ENCODE measurements at places on chromosomes 3 and 15.

DNA sequence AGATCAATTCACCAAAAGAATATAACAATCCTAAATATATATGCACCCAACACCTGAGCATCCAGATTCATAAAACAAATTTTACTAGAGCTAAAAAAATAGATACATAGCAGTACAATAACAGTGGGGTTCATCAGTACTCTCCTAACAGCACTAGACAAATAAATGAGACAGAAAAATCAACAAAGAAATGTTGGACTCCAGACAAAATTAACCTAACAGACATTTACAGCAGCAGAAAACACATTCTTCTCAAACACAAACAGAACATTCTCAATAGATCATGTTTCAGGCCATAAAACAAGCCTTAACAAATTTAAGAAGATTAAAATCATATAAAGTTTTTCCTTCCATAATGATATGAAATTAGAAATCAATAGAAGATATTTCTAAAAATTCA, 124.8 kb upstream of the NECTIN3 start:
- DNase-seq, result no peak

GRCh38 chr3:139935016-139935865, at the start of gene CLSTN2:
CLSTN2 (plus strand) TSS chr3:139935185.
- DNase-seq, result no peak

DNA sequence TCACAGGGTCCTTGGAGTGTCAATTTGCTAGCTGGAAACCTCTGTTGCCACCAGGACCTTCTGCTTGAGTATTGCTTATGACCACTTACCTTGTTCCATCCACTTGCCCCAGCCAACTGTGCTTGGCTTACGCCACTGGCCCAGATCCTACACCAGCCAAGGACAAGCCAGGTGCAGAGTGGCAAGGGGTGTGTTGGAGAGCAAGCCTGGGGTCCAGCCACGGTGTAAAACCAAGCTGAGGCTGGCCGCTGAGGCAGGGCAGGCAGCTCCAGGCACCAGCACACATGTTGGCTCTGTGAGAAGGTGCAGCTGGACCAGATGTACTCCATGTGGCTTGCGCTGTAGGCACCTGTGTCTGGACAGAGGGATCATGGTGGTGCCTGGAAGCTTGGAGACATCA, 248.2 kb downstream of the UNC13C start:
- no peak for DNase-seq

DNA sequence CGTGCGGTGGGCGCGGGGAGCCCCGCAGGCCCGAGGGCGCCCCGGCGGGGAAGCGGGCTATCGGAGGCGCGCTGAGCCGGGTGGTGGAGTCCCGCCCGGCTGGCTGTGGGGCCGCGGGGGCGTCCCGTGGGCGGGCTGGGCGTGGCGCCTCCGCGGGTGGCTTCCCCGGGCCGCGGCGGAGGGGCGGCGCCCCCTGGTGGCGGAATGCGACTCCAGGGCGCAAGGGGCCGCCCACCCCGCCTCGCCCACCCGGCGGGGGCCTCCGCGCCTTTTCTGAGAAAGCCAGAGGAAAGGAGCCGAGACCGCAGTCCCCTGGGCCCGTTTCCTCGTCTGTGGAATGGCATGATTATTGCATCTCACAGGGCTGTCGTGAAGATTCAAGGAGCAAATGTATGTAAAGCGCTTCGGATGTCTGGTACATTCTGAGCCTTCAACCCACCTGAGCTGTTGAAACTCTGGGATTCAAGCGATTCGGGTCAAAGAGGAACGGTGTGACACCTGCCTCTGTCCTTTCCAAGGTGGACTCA, 31.9 kb upstream of the RAB6B start:
- peak; percentile 62 for DNase-seq

DNA sequence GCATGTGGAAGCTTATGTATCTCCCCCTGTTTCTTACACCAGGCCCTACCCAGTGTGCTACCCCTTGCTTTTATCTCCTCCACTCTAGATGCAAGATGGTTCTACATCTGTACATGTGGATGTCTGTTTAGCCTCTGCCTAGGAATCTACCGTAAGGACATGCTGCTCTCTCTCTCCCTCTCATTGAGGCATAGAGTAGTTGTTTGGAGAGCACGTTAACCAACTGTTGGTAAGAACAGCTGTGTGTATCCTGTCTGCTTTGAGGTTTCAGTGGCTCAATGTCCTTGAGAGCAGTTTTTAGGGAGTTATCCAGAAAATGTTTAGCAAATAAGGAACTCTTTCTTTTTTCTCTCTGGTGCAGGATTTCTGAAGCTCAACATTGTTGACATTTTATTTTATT, 152.8 kb downstream of the DNAJB8 start:
- no peak for DNase-seq

GRCh38 chr3:151491525-151491924, 30.7 kb upstream of the IGSF10 start:
- no peak for DNase-seq

DNA sequence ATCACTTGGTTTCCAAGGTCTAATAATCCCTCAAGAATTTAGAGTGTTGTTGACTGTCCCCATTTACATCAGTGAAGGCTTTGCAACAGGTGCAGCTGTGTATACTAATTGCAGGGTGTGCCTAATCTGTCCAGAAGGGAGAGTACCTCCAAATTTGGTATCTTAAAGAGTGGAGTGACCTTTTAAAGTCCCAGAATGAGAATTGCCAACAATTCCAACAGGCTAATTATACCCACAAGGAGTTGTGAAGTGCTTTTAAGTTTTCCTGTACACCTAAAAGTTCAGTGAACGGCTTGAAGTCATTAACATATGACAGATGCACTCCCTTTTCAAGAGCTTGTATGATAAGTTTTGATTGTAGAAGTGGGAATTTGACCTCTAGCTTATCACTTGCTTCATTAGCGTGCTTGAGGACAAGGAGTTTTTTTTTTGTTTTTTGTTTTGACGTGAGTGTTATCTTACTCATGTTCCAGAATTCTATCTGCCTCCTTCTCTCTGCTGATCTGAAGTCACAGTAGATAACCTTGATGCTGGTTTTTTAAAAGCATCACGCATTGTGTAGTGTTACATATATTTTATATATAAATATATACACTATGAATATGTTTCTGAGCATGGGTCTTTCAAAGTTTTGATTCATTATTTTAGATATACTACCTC, 26.3 kb downstream of the CDIN1 start:
- DNase-seq, result no peak

DNA sequence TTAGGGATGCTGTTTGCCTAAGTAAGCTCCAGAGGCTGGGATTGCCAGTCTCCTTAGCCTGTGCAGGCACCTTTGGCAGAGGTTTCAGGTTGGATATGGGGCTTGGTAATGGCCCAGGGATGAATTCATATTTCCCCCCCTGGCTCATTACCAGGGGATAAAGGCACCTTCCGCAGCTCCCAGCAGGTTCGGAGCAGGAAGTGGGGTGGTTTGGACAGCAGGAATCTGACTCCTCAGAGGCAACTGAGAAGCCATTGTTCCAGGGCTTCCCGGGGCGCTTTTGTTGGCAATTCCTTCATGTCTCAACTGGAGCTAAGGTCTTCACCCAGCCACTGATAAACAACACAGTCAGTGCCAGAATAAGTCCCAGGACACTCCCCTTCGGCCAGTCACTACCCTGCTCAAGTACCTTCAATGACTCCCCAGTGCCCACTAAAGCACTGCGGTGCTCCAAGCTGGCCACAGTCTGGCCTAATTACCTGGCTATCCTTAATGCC, 85.3 kb upstream of the SLC6A6 start:
- no peak for DNase-seq

GRCh38 chr3:104612218-104612617, 754.5 kb upstream of the ALCAM start:
- DNase-seq, result no peak

- DNase-seq, result no peak
Observed at GRCh38 chr3:114698146-114699105, 404.6 kb downstream of the TIGIT start.

GRCh38 chr3:94414418-94414817, 351.6 kb downstream of the NSUN3 start:
- no peak for DNase-seq

GRCh38 chr3:177237206-177237605, 39.9 kb upstream of the TBL1XR1 start:
- DNase-seq, result no peak

- DNase-seq, result no peak
Observed at GRCh38 chr3:56885453-56885852, 83.7 kb upstream of the ARHGEF3 start.

- DNase-seq, result no peak
Observed at GRCh38 chr3:80234706-80235105, 466.9 kb upstream of the ROBO1 start.

GRCh38 chr3:109098079-109098644, 19.8 kb downstream of the MORC1 start:
- DNase-seq, result no peak

GRCh38 chr3:43409506-43409905, 123.2 kb downstream of the SNRK start:
- no peak for DNase-seq

- DNase-seq, result no peak
Observed at GRCh38 chr3:125043599-125044151, 12.1 kb downstream of the HEG1 start.

- DNase-seq, result no peak
Observed at GRCh38 chr15:45414215-45414885, 36.0 kb upstream of the GATM start.

- no peak for DNase-seq
Observed at GRCh38 chr15:100201376-100202280, 140.1 kb downstream of the ADAMTS17 start.

- peak; percentile 16 for DNase-seq
Observed at GRCh38 chr3:48157950-48158376, 30.3 kb downstream of the CDC25A start.

DNA sequence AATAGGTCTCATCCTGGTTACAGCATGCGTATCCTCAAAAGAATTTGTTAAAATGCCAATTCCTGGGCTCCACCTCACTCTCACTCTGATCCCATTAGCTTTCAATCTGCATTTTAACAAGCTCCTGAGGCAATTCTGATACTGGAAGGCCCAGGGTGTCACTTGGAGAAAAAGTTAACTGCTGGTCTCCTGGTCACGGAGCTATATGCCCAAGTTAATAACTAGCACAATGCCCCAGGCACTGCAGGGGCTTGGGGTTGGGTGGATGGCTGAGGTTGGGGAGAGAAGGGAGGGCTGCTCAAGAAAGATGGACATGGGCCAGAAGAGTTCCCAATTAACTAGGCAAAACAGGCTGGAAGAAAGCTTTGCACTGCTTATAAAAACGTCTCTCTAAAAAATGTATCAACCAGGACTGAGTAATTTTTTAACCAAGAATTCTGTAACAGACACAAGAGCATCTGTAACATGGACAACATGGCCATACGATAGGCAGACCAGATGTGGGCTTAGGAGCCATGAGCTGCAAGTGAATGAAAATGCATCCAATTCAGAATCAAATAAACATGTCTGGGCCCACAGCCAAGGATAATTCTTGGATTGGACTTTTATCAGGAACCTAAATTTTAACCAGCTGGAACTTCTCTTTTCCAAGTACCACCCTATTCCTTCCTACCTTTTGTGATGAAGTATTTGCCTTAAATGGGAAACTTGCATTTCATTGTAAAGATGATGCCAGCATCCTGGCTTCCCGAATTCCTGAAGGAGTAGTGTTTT, 4.2 kb downstream of the IL17RD start:
- no peak for DNase-seq

GRCh38 chr15:85504749-85505676, 124.6 kb downstream of the AKAP13 start:
- DNase-seq, result peak; percentile 36

GRCh38 chr3:58986654-58987053, 63.2 kb downstream of the CFAP20DC start:
- no peak for DNase-seq

GRCh38 chr3:26960382-26960781, 337.8 kb downstream of the LRRC3B start:
- DNase-seq, result no peak

Data from effector CD4-positive, alpha-beta T cell (primary cell).